ENCODE measurements at places on chromosomes 16 and 17.

- DNase-seq, result no peak
Measured at GRCh38 chr16:66800856-66801255, 528 bp downstream of the TERB1 start.

DNA sequence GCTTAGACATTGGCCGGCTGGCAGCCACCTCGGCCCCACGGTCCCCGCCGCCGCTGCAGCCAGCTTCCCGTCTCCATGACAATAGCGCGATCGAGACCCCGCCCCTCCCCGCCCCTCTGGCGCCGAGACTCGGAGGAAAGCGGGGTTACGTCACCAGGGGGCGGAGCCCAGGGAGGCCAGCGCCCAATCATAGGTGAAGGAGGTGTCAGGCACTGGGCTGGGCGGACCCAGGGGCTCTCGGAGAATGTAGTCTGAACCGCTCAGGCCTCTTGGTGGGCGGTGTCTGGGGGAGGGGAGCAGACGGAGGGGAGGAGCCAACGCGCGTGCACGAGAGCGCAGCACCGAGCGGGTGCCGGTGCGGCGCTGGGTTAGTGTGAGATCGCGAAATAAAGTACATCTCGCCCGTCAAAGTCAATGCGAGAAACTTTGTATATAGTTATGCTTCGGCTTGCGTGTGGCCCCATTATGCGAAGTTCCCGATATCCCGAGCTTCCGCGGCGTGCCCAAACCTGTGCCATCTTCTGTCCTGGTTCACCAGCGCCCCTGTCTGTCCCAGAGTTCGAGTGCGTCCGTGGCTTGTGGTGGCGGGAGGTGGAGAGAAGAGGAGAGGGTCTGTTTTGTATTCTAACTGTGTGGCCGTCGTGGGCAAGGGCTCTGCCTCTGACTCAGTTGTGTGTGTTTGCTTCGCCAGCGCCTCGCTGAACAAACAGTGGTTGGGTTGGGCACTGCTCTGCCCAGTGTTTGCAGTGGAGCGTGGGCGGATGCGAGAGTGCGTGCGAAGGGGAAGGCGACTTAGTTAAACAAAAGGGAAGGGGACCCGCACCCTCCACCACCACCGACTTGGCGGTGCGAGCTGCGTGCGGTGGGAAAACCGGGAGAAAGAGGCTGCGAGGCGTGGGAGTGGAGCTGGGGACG lies 1.3 kb upstream of the IRX5 start:
- peak; percentile 99 for DNase-seq

DNA sequence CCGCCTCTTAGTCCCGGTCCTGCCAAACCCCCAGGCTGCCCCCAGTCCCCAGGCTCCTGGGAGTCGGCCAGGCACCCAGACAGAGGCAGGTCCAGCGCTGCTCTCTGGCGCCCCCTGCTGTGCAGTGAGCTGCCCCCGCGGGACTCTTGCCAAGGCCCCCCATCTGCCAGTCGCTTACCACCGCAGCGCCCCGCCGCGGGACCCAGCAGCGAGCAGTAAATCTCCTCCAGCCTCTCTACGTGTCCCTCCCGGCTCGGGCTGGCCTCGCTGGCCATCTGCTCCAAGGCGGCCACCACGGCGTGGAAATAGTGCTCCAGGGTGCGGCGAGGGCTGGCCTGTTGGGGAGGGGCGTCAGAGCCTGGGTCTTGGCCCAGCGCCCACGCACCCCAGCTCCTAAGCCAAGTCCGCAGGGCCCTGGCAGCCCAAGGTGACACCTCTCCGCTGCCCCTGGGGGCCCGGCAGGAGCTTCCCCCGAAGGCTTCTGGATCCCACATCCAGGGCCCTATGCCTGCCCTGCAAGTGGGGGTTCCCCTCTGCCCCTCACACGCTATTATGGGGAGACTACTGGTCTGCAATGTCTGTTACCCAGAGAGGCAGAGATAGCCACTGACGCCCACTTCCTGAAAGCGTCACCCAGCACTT lies 33.7 kb upstream of the MFSD6L start:
- no peak for DNase-seq

DNA sequence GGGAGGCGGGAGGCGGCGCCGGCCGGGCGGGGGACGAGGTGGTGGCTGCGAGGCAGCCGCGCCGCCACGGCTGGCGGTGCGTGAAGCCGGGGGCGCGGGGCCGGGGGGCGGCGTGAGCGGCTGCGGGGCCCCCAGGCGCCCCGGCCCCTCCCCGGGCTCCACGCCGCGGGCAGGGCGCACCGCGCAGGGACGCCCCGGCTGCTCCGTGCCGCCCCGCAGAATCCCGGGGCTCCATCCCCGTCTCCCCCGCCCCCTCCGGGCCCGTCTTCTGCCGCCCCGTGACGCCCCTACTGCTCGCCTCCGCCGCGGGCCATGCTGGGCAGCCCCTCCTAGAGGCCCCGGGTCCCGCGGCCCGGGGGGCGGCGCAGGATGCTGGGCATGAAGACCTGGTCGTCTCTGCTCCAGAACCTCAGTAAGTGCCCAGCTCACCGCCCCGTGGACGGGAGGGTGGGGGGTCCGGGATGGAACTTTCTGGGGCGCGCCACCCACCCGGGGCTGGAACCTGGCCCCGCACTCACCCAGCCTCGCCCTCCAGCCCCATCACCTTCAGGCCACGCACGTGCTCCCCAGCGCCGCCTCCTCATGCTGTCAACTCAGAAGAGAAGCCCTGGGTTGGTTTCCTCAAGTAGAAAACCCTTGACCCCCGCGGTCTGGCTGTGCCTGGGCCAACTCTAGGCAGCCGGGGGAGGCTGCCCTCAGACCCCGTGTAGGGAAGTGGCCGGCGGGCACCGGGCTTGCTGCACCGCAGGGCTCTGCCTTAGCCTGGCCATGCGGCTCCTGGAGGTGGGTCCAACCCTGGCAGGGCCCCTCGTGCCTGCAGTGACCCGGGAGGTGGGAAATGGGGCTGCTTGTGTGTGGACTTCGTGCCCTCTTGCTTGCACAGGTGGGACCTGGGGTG lies 150.2 kb upstream of the GSE1 start:
- no peak for DNase-seq

DNA sequence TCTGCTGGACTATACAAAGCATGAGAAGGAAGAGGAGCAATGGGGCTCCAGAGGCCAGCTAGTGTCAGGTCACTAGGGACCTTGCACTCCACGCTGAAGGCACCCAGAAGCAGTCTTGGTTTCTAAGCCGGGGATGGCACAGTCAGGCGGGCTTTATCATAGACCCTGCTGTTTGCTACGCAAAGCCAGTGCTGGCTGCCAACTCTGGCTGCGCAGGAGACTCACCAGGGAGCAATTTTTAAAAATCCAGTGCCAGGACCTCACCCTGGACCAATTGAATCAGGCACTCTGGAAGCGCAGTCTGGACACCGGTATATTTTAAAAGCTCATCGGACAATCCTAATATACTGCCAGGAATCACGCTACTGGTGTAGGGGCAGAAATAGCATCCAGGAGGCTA lies 368.5 kb upstream of the XYLT1 start:
- no peak for DNase-seq

- peak; percentile 66 for DNase-seq
Measured at GRCh38 chr16:2500918-2501750, 12.6 kb upstream of the ATP6V0C start.

DNA sequence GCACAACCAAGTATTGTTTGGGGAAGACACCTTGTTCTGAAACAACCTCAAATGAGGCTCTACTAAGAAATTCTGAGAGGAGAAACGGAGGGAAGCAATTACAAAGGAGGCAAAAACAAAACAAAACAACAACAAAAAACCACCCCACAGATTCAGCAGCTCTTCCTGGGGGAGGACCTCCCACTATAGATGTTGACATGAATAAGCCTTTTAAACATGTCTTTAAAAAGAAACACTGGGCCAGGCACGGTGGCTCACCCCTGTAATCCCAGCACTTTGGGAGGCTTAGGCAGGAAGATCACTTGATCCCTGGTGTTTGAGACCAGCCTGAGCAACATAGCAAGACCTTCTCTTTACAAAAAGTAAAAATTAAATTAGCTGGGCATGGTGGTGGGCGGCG lies 22.6 kb upstream of the JPH3 start:
- DNase-seq, result no peak

DNA sequence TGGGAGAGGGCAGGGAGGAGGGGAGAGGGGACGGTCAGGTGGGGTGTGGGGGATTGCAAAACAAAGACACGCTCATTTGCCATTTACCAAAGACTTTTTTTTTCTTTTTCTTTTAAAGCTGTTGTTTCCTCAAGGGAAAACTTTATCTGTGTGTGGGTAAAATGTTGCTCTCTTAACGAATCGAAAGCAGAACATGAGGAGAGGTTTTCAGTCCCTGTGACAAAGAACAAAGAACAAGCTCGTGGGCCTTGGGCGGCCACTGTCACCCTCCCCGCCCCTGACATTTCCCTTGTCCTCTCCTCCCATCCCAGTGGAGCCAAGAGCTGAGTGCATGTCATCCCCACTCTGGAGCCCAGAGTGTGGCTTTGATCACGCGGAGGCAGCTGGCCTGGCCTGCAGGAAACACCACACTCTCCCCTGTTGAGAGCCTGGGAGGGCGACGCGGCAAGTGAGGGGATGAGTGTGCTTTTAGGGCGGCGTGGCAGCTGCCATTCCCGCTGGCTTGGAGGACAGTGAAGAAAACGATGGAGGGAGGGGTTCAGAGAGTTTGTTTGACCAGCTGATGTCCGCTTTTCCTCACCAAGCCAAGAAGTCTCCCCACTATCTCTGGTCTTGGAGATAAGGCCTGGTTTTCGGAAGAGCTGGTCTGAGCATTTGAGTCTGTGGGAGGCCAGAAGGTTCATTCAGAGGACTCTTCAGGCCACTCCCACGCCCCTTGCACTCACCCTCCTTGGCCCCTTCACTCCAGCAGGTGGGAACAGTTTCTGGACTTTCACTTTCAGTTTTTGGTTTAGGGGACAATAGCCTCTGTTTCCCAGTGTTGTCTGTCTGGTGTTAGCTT lies 11.4 kb downstream of the CCR7 start:
- peak; percentile 80 for DNase-seq

- no peak for DNase-seq
Measured at GRCh38 chr17:21208352-21208751, 5.6 kb downstream of the TMEM11 start.

DNA sequence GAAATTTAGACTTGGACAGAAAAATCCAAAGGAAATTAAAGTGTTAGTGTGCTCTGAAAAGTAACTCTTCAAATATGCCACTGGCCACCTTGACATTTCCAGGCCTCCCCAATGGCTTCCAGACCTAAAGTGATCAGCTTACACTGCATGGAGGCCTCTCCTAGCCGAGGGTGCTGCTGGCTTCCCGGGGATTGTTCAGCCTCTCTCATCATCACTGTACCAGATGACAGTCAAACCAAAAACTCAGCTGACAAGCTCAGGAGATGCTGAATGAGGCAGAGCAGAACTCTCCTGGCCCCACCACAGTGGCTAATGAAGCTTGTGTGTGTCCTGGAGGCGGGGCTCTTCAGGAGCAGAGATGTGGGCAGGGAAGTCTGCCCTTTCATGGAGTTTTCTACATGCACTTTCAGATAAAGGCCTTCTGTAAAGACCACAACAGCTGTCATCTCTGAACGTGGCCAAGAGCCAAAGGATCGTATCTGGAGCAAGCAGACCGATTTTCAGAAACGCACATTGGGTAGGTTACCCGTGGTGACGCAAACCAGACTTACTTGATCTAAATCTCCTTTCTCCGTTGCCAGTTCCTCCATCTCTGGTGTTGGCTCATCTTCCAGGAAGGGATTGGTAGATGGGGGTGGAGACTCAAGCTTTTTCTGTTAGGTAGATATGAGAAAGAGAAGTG lies 113.3 kb downstream of the VPS53 start:
- peak; percentile 49 for DNase-seq

GRCh38 chr17:74354123-74354522 lies 7.5 kb downstream of the BTBD17 start:
- no peak for DNase-seq

DNA sequence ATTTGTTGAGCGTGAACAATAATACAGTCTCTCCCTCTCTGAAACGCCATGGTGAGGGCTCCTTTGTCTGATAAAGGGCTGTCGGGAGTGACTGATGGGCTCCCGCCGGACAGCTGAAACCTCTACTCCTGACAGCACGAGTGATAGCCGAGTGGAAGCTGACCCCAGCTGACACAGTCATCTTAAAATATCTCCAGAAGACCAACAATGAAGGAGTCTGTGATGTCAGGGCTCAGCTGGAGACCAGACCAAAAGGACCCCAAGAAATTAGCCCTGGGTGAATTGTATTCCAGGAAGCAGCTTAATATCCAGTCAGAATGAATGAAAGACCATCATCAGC lies 22.4 kb downstream of the CCDC182 start:
- DNase-seq, result no peak

DNA sequence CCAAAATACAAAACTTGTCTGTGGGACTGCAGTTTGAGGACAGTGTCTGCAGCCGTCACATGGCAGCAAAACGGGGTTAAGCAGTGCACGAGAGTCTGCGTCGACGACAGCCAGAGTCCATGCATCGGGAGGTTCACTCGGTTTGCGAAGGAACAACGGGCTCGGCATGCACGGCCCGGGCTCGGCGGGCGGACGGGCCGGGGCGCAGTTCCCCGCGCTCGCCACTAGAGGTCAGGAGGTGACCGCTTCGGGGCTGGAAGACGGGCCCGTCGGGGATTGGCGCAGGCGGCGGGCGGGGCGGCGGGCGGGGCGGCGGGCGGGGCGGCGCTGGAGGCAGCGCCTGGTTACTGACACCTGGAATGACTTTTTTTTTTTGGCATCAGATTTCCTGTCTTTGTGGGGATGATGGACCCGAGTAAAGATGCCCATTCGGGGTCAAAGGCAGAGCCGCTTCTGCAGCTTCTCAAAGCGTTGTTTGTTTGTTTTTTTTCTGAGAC lies 6.5 kb downstream of the SCGB1C2 start:
- peak; percentile 53 for DNase-seq

- no peak for DNase-seq
Measured at GRCh38 chr17:1009229-1010085, 12.5 kb downstream of the TIMM22 start.

DNA sequence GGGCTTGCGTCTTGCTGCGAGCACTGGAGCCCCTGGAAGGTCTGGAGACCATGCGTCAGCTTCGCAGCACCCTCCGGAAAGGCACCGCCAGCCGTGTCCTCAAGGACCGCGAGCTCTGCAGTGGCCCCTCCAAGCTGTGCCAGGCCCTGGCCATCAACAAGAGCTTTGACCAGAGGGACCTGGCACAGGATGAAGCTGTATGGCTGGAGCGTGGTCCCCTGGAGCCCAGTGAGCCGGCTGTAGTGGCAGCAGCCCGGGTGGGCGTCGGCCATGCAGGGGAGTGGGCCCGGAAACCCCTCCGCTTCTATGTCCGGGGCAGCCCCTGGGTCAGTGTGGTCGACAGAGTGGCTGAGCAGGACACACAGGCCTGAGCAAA lies 7.4 kb downstream of the MPG start:
- no peak for DNase-seq

GRCh38 chr16:63981639-63982038 lies 1140.2 kb downstream of the CDH11 start:
- no peak for DNase-seq

- no peak for DNase-seq
Measured at GRCh38 chr16:4936181-4936990, 562 bp downstream of the PPL start.

GRCh38 chr17:68035523-68036303 lies at the start of gene KPNA2:
TSS of gene KPNA2 (plus strand) at chr17:68035735. CDS start at chr17:68037133, 1,398 bp downstream.
- DNase-seq, result peak; percentile 98

GRCh38 chr16:2475413-2476344 lies 752 bp downstream of the TBC1D24 start:
- DNase-seq, result no peak

Measured in fibroblast of skin of back (primary cell).